ENCODE measurements at places on chromosomes 5 and 9.

GRCh38 chr5:14702238-14702839, 37.8 kb downstream of the OTULIN start:
- DNase-seq, result no peak

- DNase-seq, result no peak
Observed at GRCh38 chr5:157279605-157280239, 13.8 kb downstream of the CYFIP2 start.

DNA sequence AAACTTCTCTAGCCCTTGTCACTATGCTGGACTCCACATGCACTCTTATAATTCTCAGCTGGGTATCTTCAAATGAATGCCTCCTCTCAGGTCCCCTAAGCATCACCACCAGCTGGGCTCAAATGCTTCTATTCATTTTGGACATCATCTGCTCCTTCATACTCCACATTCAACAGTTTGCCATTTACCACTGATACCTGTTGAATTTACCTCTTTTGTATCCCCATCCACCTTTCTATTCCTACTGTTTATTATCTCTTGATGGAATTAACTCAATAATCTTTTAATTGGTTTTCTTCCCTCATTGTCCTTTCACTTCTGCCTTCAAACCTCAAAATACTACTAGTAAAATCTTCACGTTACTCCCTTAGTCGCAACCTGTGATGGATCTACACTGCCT, 14.5 kb downstream of the RANBP6 start:
- no peak for DNase-seq

DNA sequence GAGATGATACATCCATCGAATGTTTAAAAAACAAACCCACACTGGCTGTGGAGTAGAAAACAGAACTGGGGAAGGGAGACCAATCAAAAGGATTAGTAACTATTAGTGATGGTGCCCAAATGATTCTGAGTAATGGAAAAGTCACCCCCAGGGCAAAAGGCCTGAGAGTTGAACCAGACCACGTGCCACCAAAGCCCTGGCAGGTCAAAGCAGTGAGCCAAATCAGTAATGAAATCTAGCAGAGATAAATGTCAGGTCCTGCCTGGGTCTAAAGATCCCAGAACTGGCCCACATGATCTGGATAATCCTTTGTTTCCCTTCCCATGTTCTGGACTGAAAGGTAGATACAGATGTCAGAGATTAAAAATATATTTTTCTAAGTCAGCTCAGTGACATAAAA, 9.4 kb downstream of the OTULINL start:
- no peak for DNase-seq

DNA sequence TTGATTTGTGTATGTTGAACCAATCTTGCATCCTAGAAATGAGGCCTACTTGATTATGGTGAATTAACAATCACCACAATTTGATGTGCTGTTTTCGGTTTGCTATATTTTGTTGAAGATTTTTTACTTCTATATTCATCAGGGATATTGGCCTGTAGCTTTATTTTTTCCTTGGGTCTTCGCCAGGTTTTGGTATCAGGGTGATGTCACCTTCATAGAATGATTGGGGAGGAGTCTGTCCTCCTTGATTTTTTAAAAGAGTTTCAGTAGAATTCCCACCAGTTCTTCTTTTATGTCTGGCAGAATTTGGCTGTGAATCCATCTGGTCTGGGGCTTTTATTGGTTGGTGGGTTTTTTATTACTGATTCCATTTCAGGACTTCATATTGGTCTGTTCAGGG, 115.2 kb downstream of the CPLANE1 start:
- no peak for DNase-seq

- DNase-seq, result no peak
Observed at GRCh38 chr9:84751921-84752320, 82.4 kb downstream of the NTRK2 start.

Measured in stimulated activated CD8-positive, alpha-beta memory T cell treated with anti-CD3 and anti-CD28 coated beads, Interleukin-4, amount 100 ng/mL, for 4 hours (primary cell).